ENCODE measurements at places on chromosomes 4 and X. TPM values are rescaled to one million over a fixed set of nuclear protein-coding genes. Genes with fewer than 3 reads are reported as not detected.

DNA sequence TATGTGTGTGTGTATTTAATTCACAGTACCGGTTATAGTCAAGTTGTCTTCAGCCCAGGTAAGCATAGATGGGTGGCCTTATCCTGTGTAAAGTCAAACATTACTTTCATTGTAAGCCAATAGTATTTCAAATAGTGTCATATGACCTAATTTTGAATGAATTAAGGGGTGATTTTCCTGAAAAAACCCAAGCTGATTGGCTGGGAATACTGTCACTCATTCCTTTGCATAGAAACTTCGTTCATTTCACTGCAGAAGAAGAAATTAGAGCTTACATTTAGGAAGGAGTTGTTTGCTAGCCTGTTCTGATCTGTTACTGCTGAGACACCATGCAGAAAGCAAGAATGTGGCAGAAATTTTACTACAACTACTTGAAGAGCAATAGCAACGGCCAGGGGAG lies 45.4 kb downstream of the SMARCAD1 start:
- DNase-seq: no peak

- DNase-seq: no peak
These were observed 1497.3 kb downstream of the STIM2 start for GRCh38 chr4:28357990-28358389.

DNA sequence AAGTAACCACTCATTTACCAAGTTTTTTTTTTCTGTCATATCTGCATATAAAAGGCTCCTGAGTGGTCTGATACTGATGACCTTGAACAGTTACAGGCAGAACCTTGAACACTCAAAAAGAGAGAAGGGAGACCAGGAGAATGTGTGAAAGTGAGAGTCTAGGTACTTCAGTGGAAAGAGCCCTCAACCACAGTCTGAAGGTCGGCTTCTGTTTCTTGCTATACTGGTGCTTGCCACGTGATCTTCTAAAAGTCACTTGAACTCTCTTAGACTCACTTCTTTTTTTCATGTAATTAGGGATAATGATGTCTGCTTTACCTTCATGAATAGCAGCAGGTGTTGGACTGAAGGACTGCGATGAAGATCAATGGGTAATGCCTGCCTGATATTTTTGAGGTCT lies 22.8 kb downstream of the GABRB1 start:
- DNase-seq: no peak

IBSP gene
- not detected for total RNA-seq

All from Caki2 (cell line).